ENCODE measurements at places on chromosomes 4 and X. TPM values are rescaled to one million over a fixed set of nuclear protein-coding genes. Genes with fewer than 3 reads are reported as not detected.

DNA sequence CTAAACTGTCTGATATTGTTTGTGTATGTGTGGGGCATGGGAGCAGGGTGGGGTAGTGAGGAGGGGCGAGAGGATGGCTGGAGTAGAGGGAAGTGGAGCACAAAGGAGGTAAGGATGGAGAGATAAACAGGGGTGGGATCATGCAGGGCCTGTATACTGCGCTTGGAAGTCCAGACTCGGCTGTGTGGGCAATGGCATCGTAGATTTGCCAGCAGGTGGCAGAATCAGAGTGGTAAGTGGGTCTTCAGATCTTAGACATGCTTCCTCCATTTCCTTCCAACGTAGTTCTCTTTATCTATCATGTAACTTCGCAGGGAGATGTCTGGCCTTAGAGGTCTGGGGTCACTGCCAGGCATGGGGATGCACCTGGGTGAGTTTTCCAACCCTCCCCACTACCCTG is 155.5 kb downstream of the PDGFRA start:
- H3K27ac ChIP-seq, result no peak overlapping the region
- no peaks in the 10 kb centered on the region for H3K36me3 ChIP-seq
- no peak overlapping the region for H3K4me3 ChIP-seq
- DNase-seq, result no peak
- no peaks in the 10 kb centered on the region for H3K27me3 ChIP-seq

DNA sequence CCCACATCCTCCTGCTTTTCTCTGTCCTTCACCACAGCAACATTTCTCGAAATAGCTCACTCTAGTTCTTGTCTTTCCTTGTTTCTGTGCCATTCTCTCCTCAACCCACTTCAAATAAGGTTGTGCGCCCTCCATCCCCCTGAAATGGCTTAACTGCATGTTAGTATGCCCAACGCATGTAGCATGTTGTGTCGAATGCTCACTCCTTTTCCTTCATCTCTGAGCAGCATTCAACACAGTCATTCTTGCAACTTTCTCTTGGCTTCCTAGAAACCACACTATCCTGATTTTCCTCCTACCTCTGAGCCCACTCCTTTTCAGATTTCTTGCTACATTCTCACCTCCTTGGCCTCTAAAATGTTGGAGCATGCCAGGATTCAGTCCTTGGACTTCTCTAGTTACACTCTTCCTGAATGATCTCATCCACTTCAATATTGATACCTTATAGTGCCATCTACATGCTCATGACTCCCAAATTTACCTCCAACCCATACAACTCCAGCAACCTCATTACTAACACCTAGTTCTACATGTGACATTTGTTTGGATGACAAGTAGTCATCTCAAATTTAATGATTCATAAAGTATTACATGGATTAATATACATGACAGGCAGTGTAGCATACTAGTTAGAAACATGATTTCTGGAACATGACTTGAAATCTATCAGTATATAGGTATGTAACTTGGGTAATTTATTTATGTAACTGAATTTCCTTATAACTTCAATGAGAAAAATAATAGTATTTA is 22.3 kb downstream of the RBMX start:
- peaks cover 44% of the 10 kb centered on the region for H3K36me3 ChIP-seq
- H3K27me3 ChIP-seq, result no peaks in the 10 kb centered on the region
- no peak overlapping the region for H3K27ac ChIP-seq
- peaks cover 15% of the 10 kb centered on the region for H3K4me1 ChIP-seq
- H3K4me3 ChIP-seq, result no peak overlapping the region
- no peak for DNase-seq

- H3K4me1 ChIP-seq, result peaks cover 34% of the 10 kb centered on the region
- peaks cover 32% of the 10 kb centered on the region for H3K27me3 ChIP-seq
- H3K36me3 ChIP-seq, result no peaks in the 10 kb centered on the region
- no peak for DNase-seq
Measured at GRCh38 chrX:72125331-72126047, 6.2 kb downstream of the RTL5 start.

- H3K4me3 ChIP-seq, result no peak overlapping the region
- no peaks in the 10 kb centered on the region for H3K36me3 ChIP-seq
- no peaks in the 10 kb centered on the region for H3K27me3 ChIP-seq
- DNase-seq, result no peak
Measured at GRCh38 chr4:52997132-52997416, 135.0 kb downstream of the RASL11B start.

The PRRG1 gene
- total RNA-seq, result not detected

The DRD5 gene
- total RNA-seq, result not detected

- H3K27me3 ChIP-seq, result no peaks in the 10 kb centered on the region
- H3K27ac ChIP-seq, result no peak overlapping the region
- H3K4me3 ChIP-seq, result no peak overlapping the region
- H3K4me1 ChIP-seq, result no peaks in the 10 kb centered on the region
- no peak for DNase-seq
- no peaks in the 10 kb centered on the region for H3K36me3 ChIP-seq
Measured at GRCh38 chrX:14359727-14360126, 169.6 kb upstream of the GLRA2 start.

DNA sequence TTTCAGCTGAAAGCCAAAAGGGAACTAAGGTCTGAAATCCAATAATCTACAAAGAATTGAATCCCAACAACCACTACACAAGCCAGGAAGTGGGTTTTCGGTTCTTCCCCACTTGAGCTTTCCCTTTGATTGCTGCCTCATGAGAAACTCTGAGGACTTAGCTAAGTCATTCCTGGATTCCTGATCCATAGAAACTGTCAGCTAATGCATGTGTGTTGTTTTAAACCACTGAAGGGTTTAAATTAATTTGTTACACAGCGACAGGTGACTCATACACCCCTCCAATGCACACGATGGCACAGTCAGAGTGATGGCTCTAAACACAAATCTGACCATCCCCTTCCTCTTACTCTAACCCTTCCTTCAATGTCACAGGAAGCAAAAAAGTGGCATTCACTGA is 282.9 kb downstream of the RAB28 start:
- H3K4me1 ChIP-seq, result no peaks in the 10 kb centered on the region
- H3K36me3 ChIP-seq, result no peaks in the 10 kb centered on the region
- no peak overlapping the region for H3K27ac ChIP-seq
- H3K27me3 ChIP-seq, result no peaks in the 10 kb centered on the region

DNA sequence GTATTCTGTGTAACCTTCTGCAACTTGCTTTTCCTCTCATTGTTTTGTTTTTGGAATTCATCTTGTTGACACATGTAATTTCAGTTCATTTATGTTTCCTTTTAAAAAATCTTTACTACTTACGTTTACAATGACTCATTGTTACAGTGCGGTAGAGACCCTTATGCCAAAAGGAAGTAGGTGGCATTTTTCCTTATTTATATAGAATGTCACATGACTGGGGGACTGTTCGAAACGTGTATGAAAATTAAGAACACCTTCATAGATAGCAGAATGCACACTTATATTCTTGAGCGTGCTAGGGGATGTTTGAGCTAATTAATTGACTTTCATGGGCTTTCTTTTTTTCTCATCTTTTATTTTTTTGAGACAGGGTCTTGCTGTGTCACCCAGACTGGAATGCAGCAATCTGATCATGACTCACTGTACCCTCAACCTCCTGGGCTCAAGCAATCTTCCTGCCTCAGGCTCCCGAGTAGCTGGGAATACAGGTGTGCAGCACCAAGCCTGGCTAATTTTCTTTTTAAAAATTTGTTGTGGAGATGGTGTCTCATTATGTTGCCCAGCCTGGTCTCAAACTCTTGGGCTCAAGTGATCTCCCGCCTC is 7.3 kb downstream of the REPS2 start:
- no peaks in the 10 kb centered on the region for H3K4me1 ChIP-seq
- no peak overlapping the region for H3K27ac ChIP-seq
- no peaks in the 10 kb centered on the region for H3K36me3 ChIP-seq
- no peak for DNase-seq
- H3K4me3 ChIP-seq, result no peak overlapping the region

The FDCSP gene
- not detected for total RNA-seq

- peak overlapping the region; percentile 98 for H3K4me3 ChIP-seq
- peaks cover 10% of the 10 kb centered on the region for H3K36me3 ChIP-seq
- peak overlapping the region; percentile 98 for H3K27ac ChIP-seq
- peak; percentile 60 for DNase-seq
Measured at GRCh38 chr4:118836301-118837120, 585 bp upstream of the SEC24D start.

The SSX4B gene
- not detected for total RNA-seq

The MGARP gene
- 0.21 TPM for total RNA-seq

DNA sequence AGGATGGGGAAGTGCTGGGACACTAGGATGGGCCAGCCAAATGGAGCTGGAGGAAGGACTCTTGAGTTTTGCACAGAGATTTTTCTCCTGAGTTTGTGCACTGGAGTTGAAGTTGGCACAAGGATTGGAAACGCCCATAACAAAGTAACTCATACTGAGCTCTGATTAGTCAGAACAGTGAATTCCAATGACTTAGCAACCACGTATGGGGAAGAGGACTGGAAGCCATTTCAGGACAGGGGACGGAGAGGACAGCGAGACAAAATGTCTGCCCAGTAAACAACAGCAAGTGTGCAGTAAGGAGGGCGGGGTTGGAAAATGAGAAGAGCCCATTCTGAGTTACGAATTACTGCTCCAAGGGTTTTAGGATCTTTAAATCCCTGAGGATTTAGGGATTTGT is 5.9 kb downstream of the RIPPLY1 start:
- no peaks in the 10 kb centered on the region for H3K27me3 ChIP-seq
- H3K27ac ChIP-seq, result no peak overlapping the region
- no peak for DNase-seq

DNA sequence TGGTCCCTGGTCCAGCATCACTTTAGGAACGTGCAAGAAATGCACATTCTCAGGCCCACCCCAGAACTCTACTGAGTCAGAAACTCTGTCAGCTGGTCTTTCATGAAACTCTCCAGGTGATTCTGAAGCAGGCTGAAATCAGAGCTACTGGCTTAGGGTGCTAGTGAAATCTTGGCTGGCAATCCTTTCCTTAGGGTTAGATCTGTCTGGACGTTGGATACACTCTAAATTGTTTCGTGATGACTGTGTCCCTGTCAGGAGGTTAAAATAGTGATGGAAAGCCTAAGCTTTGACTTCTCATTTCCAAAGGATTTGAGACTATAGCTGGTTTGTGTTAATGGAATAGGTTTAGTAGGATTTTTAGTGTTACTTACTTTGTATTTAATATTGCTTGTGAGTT is 99.1 kb downstream of the ARHGAP10 start:
- no peaks in the 10 kb centered on the region for H3K27me3 ChIP-seq
- H3K4me1 ChIP-seq, result peaks cover 4% of the 10 kb centered on the region
- no peak overlapping the region for H3K27ac ChIP-seq
- no peak for DNase-seq
- H3K4me3 ChIP-seq, result no peak overlapping the region

- H3K4me3 ChIP-seq, result peak overlapping the region; percentile 99
- H3K4me1 ChIP-seq, result peaks cover 40% of the 10 kb centered on the region
- no peaks in the 10 kb centered on the region for H3K27me3 ChIP-seq
- H3K27ac ChIP-seq, result peak overlapping the region; percentile 97
- H3K36me3 ChIP-seq, result peaks cover 3% of the 10 kb centered on the region
Measured at GRCh38 chr4:110196871-110197528, 1.4 kb downstream of the ELOVL6 start.

The PLAC1 gene
- not detected for total RNA-seq

DNA sequence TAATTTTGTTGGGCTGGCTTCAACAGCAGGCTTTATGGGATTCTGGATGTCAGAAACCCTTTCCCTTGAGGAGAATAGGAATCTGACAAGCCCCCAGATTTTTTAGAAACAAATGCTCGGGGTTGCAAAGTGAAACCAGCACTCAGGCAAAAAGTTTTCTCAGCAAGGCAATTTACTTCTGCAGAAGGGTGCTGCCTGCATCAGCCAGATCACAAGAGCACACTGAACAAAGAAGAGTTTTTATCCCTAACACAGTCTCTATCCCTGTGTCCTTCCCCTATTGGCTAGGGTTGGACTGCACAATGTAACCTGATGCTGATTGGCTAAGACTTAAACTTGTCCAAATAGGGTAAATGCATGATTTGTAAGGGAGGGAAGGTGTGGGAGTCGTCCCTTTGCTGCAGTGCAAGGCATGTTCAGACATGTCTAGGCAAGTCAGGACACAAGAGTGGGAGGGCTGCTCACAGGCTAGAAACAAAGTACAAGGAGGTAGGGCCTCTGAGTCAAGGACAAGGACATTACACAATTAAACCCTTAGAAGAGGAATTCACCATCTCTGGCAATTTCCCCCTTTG is 175.8 kb downstream of the CCNG2 start:
- H3K4me1 ChIP-seq, result no peaks in the 10 kb centered on the region
- H3K27ac ChIP-seq, result no peak overlapping the region
- no peak for DNase-seq
- H3K4me3 ChIP-seq, result no peak overlapping the region
- no peaks in the 10 kb centered on the region for H3K36me3 ChIP-seq
- no peaks in the 10 kb centered on the region for H3K27me3 ChIP-seq

The CYLC1 gene
- total RNA-seq, result not detected

The OTUD4 gene
- 56.9 TPM for total RNA-seq

- H3K4me3 ChIP-seq, result no peak overlapping the region
- no peaks in the 10 kb centered on the region for H3K4me1 ChIP-seq
- DNase-seq, result no peak
- H3K36me3 ChIP-seq, result no peaks in the 10 kb centered on the region
- H3K27me3 ChIP-seq, result no peaks in the 10 kb centered on the region
Measured at GRCh38 chr4:85756938-85757337, 282.0 kb downstream of the ARHGAP24 start.

The H2BW2 gene
- total RNA-seq, result 0.10 TPM

GRCh38 chr4:155450676-155451075 is 73.9 kb upstream of the MAP9 start:
- H3K4me1 ChIP-seq, result no peaks in the 10 kb centered on the region
- no peaks in the 10 kb centered on the region for H3K36me3 ChIP-seq
- no peak overlapping the region for H3K27ac ChIP-seq
- no peak for DNase-seq

DNA sequence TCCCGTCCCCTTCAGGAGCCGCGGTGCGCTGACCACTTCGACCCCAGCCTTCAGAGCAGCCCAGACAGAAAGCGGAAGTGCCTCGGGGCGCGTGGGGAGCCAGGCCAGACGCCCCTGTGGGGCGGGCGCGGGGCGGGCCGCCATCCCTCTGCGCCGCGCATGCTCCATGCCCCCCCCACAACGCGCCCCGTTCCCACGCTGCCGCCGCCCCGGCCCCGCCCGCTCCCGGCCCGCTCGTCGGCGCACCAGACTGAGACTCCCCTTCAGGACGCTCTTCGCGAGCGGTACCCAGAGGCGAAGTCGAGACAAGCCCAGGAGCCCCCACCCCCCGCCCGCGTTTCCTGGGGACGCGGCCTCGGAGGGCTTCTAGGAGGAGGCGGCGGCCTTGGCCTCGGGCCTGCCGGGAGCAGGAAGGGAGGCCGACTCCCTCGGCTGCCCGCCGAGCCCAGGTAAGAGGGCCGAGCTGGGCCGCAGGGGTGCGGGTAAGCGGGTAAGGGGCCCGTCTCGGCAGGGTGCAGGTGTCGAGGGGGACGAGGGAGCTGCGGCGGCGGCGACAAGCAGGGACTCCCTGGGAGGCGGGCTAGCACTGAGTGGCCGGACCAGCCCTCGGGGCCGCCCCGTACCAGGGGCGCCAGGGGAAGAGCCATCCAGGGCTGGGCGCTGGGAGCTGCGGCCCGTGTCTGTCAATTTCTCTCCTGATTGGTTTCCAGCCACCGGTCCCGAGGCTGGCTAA is at the start of gene ZFP92:
Gene ZFP92, plus strand, starts transcription at position 218 of the 733 bp plus-strand sequence. CDS start 6,851 bp downstream, outside the sequence.
- H3K27me3 ChIP-seq, result peaks cover 9% of the 10 kb centered on the region
- H3K36me3 ChIP-seq, result no peaks in the 10 kb centered on the region
- H3K27ac ChIP-seq, result no peak within 1 kb of the TSS
- H3K4me1 ChIP-seq, result peaks cover 7% of the 10 kb centered on the region

Measured in activated CD4-positive, alpha-beta T cell treated with anti-CD3 and anti-CD28 coated beads, Interleukin-2, amount 10 ng/mL, durations not matched to agents 7 days and 5 days (primary cell).